Stimulated activated memory B cell treated with anti-CD40 and anti-IgM and Interleukin-4, amounts not matched to agents 10 μg/mL and 1 μg/mL and 100 μg/mL, for 72 hours (primary cell): ENCODE measurements at places on chromosomes 4 and X.

- no peak for ATAC-seq
Measured at GRCh38 chr4:7744142-7744804, 195.4 kb downstream of the AFAP1 start.

- no peak for ATAC-seq
Measured at GRCh38 chr4:150578745-150579501, 3.0 kb upstream of the MAB21L2 start.

DNA sequence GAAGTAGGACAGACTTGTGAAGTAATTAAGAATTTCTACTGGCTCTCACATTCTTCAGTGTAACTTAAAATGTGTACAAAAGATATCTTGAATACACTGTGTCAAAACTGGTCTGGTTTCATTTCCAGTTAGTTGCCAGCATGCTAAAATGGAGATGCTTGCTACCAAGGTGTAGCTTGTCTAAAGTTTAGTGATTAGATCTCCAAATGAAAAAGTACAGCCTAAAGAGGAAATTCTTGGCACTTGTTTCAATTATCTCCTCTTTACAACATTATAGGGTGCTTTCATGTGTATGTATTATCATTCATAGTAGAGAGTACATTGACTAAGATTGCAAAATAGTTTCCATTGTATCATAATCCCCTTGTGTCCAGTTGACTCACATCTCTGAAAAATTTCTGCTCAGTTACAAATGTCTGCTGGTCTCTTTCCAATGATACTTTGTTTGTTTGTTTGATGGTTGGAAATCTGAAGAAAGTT, 97.3 kb upstream of the SPRY1 start:
- ATAC-seq, result no peak

DNA sequence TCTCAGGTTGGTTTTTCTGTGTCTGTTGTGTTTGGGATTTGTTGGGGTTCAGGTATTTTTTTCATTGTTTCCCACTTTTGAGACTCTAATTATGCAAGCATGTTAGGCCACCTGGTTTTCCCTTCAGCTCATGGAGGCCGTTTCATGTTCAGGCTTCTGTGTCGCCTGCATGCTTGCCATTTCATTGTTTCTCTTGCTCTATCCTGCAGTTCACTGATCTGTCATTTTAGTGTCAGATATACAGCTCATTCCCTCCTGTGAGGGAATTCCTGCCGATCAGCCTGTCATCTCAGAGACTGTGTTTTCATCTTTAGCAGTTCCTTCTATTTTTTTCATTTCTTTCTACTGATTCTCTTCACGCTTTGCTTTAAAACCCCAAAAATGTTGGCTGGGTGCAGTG, 49.4 kb upstream of the HGFAC start:
- no peak for ATAC-seq

DNA sequence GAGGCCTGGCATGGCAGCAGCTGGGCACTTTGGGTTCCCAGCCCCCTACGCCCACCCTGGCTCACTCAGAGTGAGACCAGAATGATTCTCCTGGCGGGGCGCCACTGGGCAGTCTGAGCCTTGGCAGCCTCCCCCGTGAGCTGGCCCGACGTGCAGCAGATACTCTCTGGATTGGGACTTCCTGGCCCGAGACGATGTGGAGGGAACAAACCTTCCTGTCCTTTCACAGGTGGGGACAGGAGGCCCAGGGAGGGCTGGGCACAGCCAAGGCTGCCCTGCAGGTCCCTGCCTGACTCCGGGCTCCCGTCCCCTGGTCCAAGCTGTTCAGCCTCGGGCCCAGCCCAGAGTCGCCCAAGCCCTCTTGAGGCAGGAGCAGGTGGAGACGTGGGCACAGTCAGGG, 17.9 kb upstream of the ADD1 start:
- ATAC-seq, result no peak

- no peak for ATAC-seq
Measured at GRCh38 chr4:117793845-117794480, 240.3 kb upstream of the NDST3 start.

DNA sequence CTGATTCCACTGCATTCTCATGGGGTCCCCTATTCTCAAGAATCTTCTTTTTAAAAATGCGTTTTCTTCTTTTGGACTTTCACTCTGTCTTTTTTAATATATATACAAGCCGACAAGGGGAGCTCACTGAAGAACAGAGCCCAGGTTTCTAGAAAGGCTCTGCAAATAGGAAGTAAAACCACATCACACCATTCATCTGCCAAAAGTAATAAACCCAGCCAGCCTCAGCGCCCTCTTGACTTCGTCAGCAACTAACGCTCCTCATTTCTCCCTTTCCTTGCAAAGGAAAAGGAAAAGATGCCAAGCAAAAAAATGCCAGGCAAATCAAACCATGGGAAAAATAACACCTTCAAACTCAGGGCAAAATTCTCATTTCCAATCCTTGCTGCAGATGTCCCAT, 136.4 kb downstream of the HHIP start:
- ATAC-seq, result no peak

DNA sequence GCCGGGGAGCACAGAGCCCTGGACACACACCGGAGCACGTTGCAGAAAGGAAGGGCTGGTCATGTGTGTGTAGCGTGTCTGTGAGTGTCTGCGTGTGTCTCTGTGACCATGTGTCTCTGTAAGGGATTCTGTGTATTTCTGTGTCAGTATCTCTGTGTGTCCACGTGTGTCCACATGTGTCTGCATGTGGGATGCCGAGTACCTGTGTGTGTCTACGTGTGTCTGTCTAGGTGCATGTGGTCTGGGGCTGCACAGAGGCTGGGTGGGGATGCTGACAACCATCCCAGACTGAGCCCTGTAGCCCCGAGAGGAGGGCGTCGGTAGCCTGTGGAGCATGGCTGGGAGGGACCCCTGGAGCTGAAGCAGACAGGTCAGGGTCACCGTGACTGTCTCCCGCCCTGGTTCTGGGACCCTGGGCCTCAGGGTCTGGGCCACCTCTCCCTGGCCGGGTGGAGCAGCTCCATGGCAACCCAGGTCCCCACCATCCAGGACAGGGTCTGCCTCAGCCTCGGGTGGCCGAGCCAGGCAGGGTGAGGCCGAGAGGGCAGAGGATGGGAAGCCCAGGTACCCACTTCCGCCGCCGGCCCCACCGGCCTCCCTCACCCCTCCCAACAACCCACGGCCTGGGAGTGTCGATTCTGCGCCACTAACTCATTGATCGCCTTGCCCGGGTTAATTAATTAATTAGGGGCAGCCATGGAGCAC, 122.7 kb downstream of the FAM53A start:
- ATAC-seq, result no peak

DNA sequence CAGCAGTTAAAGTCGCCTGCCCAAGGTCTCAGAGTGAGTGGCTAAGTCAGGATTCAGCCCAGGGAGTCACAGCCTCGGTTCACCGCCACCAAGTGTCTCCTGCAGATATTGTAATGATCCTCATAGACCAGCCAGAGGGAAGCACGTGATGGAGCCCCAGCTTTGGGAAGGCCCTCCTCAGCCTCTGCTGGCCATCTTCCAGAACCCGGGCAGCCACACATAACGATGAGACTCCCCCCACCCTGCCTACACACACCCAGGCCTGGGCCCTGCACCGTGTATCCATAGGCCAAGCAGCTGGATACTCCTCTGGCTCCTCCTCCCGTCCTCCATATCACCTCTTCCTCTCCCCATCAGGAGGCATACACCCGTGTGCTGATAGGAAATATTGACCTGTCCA, 19.6 kb upstream of the SASH3 start:
- no peak for ATAC-seq

DNA sequence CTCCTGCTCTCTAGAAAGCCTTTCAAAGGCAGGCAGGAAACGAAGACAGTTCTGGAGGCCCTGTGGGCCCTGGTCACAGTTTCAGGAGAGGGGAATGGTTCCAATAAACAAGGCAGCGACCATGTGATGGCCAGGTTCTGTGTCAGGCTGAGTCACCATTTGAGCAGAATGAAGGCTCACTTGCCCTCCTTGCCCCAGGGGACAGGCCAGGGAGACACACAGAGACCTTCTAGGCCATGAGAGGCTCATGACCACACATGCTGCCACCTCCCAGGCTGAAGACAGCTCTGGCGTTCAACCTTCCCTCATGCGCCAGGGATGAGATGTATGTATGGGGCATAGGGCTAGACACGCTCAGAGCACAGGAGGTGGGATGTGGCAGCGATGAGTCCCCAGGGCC, 22.9 kb upstream of the TRIM2 start:
- peak; percentile 4 for ATAC-seq

GRCh38 chrX:134658760-134659023, 421 bp upstream of the PLAC1 start:
- ATAC-seq, result no peak

GRCh38 chrX:37959212-37960021, 46.9 kb upstream of the SYTL5 start:
- ATAC-seq, result no peak

GRCh38 chr4:87930629-87931028, 44.9 kb upstream of the SPP1 start:
- no peak for ATAC-seq
